ENCODE measurements at places on chromosomes 4 and X.

GRCh38 chr4:151100531-151100930 lies 1.1 kb downstream of the RPS3A start:
- no peak for DNase-seq

- no peak for DNase-seq
Observed at GRCh38 chr4:149835280-149835679, 19.6 kb upstream of the IQCM start.

DNA sequence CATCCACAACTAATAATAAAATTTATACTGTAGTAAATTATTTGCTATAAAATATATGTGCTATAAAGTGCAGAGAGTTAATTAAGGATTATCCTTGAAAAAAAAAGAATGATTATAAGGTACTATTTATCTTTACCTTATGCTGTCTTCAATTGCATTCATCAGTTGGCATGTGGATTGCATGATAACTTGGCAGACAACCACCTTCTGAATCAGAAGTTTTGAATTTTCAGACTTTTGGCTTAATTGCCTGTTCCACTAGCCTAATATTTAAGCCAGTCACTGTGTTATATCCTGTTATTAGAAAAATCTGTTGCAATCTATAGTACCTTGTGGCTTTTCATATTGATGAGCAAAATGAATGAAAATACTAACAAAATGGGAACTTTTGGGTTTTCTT lies 1040.3 kb upstream of the PCDH10 start:
- DNase-seq, result peak; percentile 68

DNA sequence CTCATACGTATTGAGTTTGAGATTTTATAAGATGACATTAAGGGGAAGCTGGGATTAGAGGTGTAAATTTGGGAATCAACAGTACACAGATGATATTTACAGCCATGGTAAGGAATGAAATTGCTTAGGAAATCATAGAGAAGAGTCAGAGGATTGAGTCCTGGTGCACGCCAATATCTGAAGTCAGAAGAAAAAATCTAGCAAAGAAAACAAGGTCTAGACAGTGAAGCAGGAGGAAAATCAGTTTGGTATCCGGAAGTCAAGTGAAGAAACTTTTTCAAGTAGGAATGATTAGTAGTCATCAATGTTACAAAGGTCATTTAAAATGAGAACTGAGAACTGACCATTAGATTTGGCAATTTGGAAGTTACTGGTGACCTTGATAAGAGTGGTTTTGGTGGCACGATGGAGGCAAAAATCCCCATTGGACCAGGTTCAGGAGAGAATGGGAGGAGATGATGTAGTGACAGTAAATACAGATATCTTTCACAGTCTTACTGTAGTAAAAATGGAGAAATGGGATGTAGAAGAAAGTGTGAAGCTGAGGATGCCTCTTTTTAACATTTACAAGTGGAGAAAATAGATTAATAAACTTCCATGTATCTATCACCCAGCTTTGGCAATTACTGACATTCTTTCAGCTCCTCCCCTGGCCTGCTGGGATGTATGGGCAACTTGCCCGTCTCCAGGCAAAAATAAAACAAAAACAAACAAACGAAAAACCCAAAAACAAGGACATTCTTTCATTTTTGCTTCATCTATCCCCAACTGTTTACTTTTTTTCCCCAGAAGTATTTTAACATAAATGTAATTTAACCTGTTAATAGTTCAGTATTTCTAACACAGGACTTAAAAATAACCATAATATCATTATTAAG lies 11.4 kb upstream of the GPR34 start:
- no peak for DNase-seq

DNA sequence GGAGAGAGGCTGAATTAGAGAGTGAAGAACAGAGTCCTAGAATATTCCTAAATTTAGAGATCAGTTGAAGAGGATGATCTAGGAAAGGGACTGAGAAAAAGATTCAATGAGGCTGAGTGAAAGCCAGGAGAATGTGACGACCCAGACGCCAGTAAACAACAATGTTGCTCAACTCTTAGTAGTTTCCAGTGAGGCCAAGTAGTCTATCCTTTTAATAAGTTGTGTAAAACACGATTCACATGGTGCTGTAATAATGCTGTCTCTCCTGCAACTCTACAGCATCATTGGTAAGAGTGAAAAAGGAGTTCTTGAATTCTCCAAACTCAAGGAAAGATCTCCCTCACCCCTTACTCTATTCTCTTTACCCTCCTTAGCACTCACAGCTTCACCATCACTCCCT lies 140.3 kb downstream of the CFAP299 start:
- DNase-seq, result no peak

GRCh38 chrX:128698573-128699181 lies 646.5 kb upstream of the ACTRT1 start:
- no peak for DNase-seq

GRCh38 chrX:116009346-116009745 lies 161.2 kb upstream of the AGTR2 start:
- DNase-seq, result no peak

- no peak for DNase-seq
Observed at GRCh38 chr4:176864238-176864637, 71.5 kb upstream of the VEGFC start.

- no peak for DNase-seq
Observed at GRCh38 chrX:68940601-68941000, 111.8 kb downstream of the EFNB1 start.

All from iris pigment epithelial cell (primary cell).